ENCODE measurements at places on chromosomes 11 and 22.

GRCh38 chr22:47238690-47239473, 476.4 kb downstream of the TBC1D22A start:
- DNase-seq: no peak

- no peak for DNase-seq
Observed at GRCh38 chr11:129817534-129818051, 1.9 kb downstream of the TMEM45B start.

GRCh38 chr11:85749884-85750283, 61.1 kb downstream of the SYTL2 start:
- DNase-seq: no peak

GRCh38 chr11:107719073-107719472, 7.2 kb upstream of the SLN start:
- no peak for DNase-seq

DNA sequence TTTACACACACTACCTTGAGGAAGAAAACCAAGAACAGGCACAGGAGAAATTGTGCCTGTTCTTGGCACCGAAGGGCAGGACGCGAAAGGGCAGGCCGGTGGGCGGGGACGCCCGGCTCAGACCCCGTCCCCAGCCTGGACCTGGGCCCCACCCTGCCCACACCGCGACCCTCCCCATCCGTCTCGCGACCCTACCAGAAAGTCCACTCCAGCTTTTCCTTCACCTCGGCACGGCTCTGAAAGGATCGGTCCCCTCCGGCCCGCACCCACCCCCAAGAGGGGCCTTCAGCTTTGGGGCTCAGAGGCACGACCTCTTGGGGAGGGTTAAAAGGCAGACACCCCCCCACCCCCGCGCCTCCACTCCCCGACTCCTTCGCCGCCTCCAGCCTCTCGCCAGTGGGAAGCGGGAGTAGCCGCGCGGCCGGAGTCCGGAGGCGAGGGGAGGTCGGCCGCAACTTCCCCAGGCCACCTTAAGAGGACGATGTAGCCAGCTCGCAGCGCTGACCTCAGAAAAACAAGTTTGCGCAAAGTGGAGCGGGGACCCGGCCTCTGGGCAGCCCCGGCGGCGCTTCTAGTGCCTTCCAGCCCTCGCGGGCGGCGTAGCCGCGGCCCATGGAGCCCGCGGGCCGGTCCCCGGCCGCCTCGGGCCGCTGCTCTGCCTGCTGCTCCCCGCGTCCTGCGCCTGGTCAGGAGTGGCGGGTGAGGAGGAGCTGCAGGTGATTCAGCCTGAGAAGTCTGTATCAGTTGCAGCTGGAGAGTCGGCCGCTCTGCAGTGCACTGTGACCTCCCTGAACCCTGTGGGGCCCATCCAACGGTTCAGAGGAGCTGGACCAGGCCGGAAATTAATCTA, 4.4 kb downstream of the SEC14L6 start:
- DNase-seq: no peak

DNA sequence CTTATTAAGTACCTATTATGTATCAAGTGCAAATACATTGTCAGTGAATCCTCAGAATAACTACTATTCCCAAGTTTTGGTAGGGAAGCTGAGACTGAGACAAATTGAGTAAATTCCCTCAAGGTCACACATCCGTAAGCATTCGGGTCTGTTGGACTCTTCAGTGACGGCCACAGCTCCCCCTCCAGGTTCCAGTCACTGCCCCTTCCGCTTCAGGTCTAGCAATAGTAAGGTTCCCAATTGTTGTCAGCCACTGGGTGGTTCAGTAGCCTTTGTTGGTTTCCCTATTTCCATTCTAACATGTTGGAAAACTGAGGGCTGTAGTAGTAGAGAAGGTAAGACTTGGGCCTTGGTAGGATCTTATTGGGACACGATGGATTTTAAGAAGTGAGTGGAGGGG, 54.9 kb upstream of the TNRC6B start:
- DNase-seq: no peak

DNA sequence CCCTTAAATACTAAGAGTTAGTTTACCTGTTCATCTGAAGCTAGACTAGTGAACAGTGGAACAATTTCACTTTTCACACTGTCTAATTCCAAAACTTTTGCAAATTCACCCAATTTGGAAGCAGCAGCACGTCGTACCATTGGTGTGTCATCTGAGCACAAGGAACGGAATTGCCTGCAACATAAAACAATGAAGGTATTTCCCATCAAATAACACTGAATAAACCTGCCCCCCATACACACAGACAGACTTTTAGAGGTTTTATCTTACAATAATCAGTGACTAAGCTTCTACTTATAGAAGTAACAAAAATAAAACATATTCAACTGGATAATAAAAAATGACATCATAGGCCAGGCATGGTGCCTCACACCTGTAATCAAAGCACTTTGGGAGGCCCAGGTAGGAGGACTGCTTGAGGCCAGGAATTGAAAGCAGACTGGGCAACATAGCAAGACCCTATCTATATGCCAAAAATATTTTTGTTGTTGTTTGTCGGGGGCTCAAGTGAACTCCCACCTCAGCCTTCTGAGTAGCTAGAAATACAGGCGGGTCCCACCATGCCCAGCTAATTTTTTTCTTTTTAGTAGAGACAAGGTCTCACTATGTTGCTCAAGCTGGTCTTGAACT, 6.3 kb downstream of the PPP2R1B start:
- DNase-seq: no peak

DNA sequence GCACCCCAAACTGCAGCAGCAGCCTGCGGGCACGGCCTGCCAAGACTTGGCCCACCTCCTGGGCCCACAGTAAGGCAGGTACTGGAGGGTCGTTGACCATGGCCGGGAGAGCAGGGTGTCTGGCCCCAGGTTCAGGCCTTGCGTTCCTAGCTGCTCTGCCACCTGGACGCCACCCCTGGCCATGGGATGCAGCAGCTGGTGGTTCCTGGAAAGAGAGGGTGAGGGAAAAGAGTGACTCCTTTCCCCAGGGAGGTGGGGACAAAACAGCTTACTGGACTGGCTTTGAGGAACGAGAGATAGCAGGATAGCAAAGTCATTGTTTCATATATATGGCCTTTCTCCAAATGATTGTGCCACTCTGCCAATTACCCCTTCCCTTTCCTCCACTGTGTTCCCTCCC, 1.8 kb downstream of the BSCL2 start:
- no peak for DNase-seq

DNA sequence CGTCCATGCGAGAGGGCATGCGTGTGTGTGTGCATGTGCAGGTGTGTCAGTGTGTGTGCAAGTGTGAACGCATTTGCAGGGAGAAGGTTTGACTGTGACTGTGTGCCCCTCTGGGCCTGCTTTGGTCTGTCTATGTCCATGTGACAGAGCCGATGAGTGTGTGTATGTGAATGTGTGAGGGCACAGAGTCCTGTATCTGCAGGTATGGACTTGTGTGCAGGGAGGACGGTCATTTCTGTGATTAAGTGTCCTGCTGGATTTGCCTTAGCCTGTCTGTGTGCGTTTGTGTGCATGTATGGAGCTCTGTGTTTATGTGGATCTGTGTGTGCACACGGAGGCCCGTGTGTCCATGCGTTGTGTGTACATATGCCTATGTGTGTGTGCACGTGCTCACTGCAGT, 5.4 kb downstream of the EMID1 start:
- no peak for DNase-seq

GRCh38 chr22:50247748-50248147, 2.9 kb upstream of the TUBGCP6 start:
- no peak for DNase-seq

- no peak for DNase-seq
Observed at GRCh38 chr11:122394313-122394712, 261.2 kb upstream of the UBASH3B start.

DNA sequence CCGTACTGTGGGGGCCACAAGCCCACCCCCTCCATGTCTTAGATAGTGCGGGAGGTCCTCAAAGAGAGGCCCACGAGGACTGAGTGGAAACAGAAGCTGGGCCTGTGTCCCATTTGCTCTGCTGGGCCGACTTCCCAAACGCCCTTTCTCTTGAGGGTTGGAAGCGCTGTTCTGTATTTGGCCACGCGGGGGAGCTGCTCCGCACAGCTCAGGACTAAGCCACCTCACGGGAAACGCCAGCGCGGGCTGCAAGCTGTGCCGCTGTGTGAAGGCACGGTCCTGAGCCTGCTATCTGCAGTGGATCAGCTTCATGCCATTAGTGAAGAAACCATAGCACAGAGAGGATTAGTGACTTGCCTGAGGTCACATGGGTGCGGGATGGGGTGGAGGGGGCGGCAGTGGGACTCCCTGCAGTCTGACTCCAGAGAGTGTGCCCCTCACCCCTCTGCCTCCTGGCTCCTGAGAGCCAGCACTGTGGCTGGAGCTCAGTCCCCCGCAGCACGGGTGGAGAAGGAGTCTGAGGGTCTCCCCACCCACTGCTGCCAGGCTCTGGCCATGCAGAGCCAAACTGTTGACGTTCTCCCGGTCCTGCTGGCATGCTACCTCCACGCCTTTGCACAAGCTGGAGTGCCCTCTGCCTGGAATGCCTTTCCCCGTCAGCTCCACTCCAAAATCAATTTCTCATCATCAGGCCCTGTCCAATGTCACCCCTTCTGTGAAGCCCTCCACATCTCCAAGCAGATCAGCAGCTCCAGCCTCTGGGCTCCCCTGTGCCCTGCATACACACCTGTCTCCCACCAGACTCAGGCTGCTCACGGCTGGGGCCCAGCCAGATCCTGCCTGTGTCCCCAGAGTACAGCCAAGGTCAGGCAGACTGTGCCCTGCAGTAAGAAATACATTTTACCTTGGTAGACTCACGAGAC, 51.5 kb upstream of the LRRC32 start:
- DNase-seq: peak; percentile 78

GRCh38 chr11:126083829-126084607, 21.4 kb upstream of the CDON start:
- no peak for DNase-seq
